Suppressor macrophage (primary cell): ENCODE measurements at places on chromosomes 7 and 10.

- DNase-seq = no peak
Observed at GRCh38 chr10:87887146-87887545, 23.7 kb downstream of the PTEN start.

- peak; percentile 84 for DNase-seq
Observed at GRCh38 chr7:41955893-41956675, 253.2 kb upstream of the INHBA start.

DNA sequence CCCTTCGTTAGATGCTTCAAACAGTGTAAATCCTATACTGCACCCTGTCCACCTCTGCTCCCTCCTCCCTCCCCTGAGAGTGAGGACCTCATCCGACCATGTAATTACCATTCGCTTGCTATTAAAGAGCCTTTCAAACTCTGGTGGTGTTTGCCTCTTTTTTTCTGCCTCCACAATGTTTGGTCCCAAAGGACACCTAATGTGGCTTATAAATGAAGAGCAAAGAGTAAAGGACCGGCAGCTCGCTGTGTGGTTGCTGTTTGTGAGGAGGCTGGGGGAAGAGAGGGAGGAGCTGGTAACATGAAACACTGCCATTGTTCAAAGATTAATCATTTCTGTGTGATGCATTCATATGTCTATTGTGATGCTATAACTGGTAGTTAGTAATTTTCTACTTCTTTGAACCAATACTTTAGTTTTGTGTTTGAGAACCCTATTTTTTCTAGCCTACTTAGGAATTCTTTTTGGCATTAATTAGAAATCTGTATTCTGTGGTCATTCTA is 27.9 kb downstream of the MTURN start:
- DNase-seq = no peak

GRCh38 chr10:83164156-83164555 is 975.2 kb upstream of the GHITM start:
- no peak for DNase-seq

DNA sequence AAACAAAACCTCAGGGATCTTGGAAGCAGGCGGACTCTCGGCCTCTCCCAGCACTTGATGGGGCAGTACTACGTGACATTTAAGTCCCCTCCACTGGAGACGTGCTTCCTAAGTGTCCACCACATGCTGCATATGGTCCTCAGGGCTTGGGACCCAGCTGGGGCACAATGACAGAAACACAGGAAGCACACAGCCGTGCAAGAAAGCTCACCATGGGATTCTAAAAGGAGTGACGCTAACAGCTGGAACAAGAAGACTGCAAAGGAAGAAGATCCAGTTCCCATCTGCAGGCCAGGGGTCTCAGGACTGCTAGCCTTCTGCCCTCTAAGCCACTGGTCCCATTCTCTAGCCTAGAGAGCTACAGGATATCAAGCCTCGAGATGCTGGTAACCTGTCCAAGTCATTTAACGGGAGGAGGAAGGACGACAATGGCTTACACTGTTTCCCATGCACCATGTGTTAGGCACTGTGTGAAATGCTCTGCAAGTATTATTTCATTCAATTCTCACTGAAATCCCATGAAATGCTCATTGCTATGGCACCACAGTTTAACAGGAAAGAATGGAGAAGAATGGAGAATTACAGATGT is 61.1 kb downstream of the KCNMA1 start:
- DNase-seq = no peak
